NCI-H2171 (cell line): ENCODE measurements at places on chromosomes 2 and 18.

GRCh38 chr2:55715626-55716025 is 22.0 kb upstream of the PNPT1 start:
- DNase-seq = no peak

- DNase-seq = no peak
Observed at GRCh38 chr2:207161247-207162123, 4.3 kb downstream of the KLF7 start.

DNA sequence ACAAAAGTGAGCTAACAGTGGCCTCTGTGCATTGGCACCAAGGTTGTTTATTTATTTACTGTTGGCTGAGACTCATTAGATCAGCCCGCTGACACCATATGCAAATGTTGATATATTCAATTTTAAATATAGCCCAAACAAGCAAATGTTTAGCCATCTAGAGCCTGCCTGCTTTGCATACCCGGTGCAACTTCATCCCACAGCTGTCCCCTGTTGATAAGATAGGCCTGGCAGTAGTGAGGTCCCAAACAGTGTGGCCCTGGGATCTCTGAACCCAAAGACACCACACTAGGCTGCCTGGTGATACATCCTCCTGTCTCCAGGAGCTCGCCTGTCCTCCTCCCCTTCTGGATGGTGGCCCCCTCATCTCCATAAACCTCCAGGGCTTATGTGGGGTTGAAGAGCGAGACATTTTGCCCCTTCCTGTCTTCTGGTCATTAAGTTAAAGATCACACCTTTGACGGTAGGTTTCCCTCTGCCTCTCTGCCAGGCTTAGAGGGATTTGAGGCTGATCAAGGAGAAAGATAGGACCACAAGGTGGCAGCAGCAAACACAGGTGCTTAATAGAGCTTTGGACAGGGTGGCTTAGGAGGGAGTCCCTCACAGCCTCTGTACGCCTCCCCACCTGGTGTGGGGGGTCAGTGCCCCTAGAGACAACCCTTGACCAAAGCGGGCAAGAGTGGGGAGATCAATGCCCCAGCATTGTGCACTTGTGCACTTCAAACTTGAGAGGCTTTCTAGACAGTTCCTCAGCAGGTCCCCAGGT is 23.7 kb upstream of the MYO5B start:
- no peak for DNase-seq

DNA sequence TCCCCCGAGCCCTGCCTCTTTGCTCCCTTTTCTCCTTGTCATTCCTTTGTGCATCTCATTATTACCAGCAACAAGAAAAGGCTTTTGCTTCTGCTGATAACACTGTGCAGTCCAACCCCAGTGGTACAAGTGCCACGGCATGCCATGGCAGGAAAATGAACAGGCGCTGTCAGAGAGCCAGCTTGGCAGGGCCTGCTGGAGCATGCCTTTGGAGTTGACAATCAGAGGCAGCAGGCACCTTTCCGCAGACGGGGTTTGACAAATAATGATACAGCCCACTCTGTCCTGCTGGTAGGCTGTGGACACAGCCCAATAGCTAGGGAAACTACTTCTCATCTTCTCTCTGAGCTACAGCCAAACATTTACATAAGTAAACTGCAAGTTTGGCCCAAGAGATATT is 243.9 kb upstream of the LRRTM1 start:
- DNase-seq = peak; percentile 62

- DNase-seq = no peak
Observed at GRCh38 chr2:119147776-119148715, 10.5 kb downstream of the C1QL2 start.

- no peak for DNase-seq
Observed at GRCh38 chr2:101869527-101869926, 122.2 kb upstream of the IL1R2 start.

- DNase-seq = no peak
Observed at GRCh38 chr2:158835431-158835830, 40.3 kb downstream of the DAPL1 start.
